Endodermal cell (in vitro differentiated cells): ENCODE measurements at places on chromosomes 16 and 17.

- DNase-seq, result peak; percentile 36
Measured at GRCh38 chr17:83189044-83190003, 109.9 kb downstream of the METRNL start.

GRCh38 chr17:249236-249993 lies 68.0 kb upstream of the DOC2B start:
- DNase-seq, result no peak

GRCh38 chr17:28346746-28347246 lies 10.5 kb downstream of the POLDIP2 start:
- DNase-seq, result peak; percentile 73

DNA sequence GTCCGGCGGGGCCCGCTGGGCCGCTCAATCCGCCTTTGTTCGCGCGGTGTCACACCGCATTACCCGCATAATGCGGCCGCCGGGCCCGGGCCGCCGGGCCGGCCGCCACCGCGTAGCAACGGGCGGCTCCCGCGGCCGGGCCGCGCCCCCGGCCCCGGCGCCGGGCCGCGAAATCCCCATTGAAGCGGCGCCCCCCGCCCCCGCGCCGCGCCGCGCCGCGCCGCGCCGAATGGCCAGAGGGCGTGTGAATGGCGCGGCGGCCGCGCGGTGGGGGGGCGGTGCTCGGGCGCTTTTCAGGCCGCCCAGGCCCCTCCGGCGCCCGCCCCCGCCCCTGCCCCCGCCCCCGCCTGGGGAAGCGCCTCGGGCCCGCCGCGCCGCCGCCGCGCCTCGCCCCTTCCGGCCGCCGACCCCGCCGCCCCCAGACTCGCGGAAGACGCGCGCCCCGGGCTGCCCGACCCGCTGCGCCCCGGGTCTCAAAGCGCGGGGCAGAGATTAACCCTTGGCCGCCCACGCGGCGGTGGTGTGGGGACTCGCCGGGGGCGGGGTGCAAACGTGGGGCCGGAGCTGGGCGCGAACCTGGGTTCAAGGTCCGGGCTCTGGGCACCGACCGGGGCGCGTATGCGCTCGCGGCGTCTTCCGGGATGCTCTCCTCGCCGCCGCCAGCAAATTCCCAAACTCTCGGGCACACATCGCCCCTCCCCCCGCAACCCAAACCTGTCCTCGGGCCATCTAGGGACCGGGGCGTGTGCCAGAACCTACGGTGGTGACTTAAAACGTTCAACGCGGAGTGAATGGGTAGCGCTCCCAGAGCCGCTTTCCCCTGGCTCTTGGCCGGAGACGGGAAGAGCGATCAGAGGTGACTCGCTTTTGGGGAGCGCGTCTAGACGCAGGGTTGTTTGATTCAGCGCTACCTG lies 46.7 kb downstream of the WNT3 start:
- DNase-seq, result peak; percentile 90

- no peak for DNase-seq
Measured at GRCh38 chr16:84922351-84923120, 88.8 kb downstream of the ZDHHC7 start.

- DNase-seq, result no peak
Measured at GRCh38 chr16:56102906-56103305, 88.4 kb upstream of the GNAO1 start.

- no peak for DNase-seq
Measured at GRCh38 chr17:51813140-51813783, 345.3 kb downstream of the CA10 start.

GRCh38 chr17:39841134-39841683 lies 22.9 kb downstream of the IKZF3 start:
- no peak for DNase-seq

DNA sequence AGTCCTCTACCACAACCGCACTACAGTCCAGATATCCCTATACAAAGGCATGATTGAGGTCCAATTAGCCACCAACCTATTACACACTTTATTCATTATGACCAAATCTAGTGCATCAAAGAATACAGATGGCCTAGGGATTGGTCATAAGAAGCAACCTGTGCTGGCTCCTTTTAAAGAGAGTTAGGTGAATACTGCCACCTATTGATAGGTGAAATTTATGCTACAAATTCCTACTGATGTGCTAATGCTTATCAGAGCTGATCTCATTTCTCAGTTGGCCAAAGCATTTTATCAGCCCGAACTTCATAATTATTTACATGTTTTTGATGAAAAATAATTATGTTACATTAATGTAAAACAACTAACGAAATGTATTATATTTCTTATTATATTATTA lies 166.3 kb downstream of the ANKFN1 start:
- peak; percentile 42 for DNase-seq

- peak; percentile 72 for DNase-seq
Measured at GRCh38 chr17:48483471-48484131, 47.2 kb downstream of the HOXB1 start.

GRCh38 chr16:30731411-30731810 lies 16.8 kb upstream of the PHKG2 start:
- DNase-seq, result no peak
